ENCODE measurements at places on chromosomes 7 and 10.

DNA sequence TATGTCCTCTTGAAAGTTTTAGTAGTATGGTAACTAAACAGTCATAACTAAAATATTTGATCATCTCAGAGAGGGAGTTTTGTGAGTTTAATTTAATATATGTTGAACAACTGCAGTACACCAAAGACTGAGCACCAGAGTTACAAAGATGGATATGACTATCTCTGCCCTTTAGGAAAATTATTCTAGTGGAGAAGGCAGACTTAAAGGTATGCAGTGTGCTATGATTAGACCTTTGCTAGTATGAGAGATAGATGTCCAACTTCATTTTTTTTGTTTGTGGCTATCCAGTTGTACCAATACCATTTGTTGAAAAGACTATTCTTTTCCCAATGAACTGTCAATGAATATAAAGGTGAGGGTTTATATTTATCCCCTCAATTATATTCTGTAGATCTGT lies 33.4 kb downstream of the AKAP9 start:
- no peak for DNase-seq

DNA sequence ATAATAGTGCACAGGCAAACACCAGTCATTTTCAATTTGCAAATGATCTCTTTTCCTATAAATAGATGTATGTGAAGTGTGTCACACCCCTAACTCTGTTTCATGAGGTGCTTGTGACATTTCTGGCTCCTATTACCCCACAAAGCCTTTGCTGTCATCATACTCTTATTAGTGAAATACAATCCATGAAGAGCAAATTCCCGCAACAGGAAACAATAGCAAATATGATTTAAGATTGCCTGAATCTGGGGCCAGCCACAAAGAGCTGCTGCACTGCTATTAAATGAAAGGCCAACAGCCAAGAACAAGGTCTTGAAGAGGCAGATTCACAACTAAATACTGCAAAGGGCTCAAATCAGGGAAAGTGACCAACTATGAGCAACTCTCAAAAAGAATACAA lies 96.3 kb upstream of the CAV2 start:
- no peak for DNase-seq

DNA sequence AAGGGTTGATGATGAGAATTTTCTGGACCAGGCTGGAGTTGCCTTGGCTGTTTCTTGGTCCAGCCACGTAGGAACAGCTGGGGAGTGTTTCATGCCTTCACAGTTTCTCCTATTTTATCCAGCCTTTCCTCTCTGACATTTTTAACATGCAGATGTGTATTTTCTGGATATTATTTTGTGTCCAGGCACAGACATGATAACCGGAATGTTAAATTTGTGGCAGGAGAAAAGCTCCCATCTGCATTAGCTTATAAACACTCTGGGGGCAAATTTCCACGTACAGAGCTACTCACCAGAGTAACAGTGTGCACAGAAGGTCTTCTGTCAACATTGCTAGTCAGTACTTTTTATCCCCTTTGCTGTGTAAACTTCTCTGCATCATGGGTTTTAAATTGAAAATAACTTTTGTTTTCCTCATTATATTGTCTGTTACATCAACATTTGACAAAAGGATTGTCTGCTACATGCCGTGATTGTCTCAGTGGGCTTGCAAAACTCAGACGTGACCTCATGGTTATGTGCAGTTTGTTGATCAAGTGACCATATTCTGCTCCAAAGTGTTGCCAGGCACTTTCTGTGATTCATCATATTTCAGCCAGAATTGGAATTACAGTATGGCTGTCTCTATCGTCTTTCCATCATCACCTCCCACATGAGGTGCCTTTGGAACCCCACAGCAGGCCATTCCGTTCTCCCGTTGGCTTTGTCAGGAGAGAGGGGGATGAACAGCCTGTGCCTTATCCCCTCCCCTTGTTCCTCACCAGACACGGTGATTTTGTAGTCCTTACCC lies 41.4 kb downstream of the INSYN2A start:
- no peak for DNase-seq

GRCh38 chr10:110641256-110641655 lies 2.9 kb upstream of the RBM20 start:
- no peak for DNase-seq

DNA sequence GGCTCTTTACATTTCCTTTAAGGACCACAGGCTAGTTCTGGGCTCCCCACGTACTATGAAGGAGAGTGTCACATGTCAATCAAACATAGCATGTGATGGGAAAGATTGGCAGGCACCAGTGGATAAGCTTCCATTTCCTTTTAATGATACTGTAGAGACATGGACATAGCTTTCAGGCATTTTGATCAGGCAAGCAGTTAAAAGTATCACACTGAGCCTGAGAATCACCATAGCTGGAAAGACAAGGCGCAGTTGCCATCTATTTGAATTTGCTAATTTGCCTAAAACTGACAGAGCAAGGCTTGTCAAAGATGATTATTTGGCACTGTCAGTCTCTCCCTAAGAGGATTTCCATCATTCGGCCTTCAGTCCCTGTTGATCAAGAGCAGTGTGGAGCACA lies 263.4 kb upstream of the TAC1 start:
- no peak for DNase-seq

Data from posterior cingulate gyrus (tissue), 11 donors.